Naive B cell (primary cell): ENCODE measurements at places on chromosomes 1 and 21.

- no peaks in the 10 kb centered on the region for H3K36me3 ChIP-seq
- peak overlapping the region; percentile 78 for H3K4me3 ChIP-seq
- DNase-seq, result peak; percentile 48
- H3K27me3 ChIP-seq, result peaks cover 4% of the 10 kb centered on the region
- H3K27ac ChIP-seq, result peak overlapping the region; percentile 55
Measured at GRCh38 chr1:118960026-118960561, 28.0 kb downstream of the TBX15 start.

DNA sequence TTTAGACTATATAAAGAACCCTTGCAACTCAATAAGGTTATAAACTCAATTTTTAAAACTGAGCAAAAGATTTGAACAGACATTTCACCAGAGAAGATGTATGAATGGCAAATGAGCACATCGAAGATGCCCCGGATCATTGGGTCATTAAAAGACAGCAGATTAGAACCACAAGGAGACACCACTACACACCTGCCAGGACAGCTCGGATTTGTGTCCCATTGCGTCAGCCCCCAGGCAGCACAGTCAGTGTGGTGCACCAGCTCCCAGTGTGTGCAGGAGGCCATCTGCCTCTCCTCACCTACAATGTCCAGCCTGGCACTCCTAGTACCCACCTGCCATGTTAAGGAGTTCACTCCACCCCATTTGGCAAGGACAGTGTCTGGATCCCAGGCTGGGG, 61.1 kb upstream of the LRP8 start:
- H3K27ac ChIP-seq, result no peak overlapping the region
- H3K27me3 ChIP-seq, result peaks cover 9% of the 10 kb centered on the region
- H3K4me3 ChIP-seq, result no peak overlapping the region
- no peak for DNase-seq

GRCh38 chr1:204194080-204194479, 2.2 kb downstream of the KISS1 start:
- no peaks in the 10 kb centered on the region for H3K36me3 ChIP-seq
- peaks cover 9% of the 10 kb centered on the region for H3K4me1 ChIP-seq
- H3K27me3 ChIP-seq, result peaks cover 29% of the 10 kb centered on the region
- DNase-seq, result no peak
- H3K4me3 ChIP-seq, result no peak overlapping the region

- H3K27me3 ChIP-seq, result peaks cover 35% of the 10 kb centered on the region
- no peaks in the 10 kb centered on the region for H3K36me3 ChIP-seq
- H3K27ac ChIP-seq, result no peak overlapping the region
Measured at GRCh38 chr1:32496127-32496526, 31.3 kb downstream of the ZBTB8B start.

DNA sequence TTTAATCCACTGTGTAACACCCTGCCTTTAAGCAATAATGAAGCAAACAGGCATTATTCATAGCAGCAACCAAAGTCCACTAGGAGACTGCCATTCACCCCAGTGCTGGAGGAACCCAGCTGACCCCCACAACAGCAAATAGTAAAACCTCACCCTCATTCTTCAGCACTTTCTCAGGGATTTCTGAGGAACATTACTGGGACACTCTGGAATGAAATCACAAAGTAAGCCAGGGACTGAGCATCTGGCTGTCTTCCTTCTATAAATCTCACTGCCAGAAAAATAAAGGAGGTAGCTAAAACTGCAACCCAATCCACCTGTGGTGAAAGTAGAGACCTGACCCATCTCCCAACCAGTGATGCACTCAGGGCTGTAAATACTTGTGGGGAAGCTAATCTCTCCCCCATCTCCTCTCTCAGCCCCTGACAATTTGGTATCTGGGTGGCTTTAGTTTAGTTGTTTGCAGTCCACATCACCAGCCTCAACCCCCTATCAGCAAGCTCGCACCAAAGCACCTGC, 47.1 kb downstream of the COL6A1 start:
- H3K27me3 ChIP-seq, result peaks cover 12% of the 10 kb centered on the region
- no peak for DNase-seq
- H3K27ac ChIP-seq, result no peak overlapping the region
- peaks cover 4% of the 10 kb centered on the region for H3K36me3 ChIP-seq
- no peak overlapping the region for H3K4me3 ChIP-seq

DNA sequence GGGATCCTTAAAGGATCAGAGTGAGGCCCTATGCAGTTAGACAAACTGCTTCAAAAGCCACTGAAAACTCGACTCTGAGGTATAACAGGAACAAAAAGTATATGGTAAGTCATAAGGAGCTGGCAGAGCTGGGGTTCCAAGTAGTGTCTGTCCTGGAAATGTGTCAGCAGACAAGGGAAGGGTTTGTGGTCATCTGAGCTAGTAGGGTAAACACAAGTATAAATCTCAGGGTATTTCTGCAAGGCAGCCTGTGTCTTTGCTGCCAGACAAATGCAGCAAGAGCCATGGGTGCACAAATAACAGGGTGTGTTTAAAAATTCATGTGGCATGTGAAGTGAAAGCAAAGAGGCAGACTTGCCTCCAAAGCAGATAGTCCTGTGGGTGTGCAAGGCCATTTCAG, 759.0 kb upstream of the ADAMTS5 start:
- no peaks in the 10 kb centered on the region for H3K4me1 ChIP-seq
- H3K27ac ChIP-seq, result no peak overlapping the region
- no peaks in the 10 kb centered on the region for H3K27me3 ChIP-seq
- H3K4me3 ChIP-seq, result no peak overlapping the region
- DNase-seq, result no peak

DNA sequence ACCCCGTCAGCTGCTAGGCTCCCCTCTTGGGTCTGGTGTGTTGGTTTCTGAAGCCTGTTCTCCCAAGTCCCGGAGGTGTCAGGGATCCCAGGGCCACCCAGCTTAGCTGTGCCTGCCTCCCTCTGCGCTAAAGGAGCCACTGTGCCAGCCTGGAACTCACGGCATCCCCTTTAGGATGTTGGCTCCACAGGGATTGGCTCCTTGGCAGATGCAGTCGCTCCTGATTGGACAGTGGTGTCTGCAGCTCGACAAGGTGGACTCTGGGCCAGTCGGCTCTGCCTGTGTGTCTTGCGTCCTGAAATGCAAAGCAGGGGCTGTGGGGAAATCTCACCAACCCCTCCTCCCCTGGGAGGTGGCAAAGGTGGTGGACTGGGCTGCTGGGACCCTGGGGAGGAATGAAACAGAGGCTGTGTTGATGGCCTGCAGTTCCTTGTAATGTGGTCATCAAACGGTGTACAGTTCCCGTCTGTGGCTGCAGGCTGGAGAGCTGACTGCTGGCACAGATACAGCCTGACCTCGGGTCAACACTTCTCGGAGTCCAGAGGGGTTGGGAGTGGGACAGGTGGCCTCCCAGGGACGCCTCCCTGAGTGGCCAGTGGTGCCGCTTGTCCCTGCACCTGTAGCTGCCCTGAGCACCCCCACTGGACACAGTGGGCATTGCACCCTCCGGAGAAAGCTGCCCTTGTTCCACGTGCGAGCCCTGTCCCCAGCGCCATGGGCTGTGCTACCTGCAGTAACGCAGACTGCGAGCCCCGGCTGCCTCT, 11.5 kb upstream of the KCNAB2 start:
- H3K36me3 ChIP-seq, result peaks cover 5% of the 10 kb centered on the region
- no peaks in the 10 kb centered on the region for H3K27me3 ChIP-seq
- H3K27ac ChIP-seq, result peak overlapping the region; percentile 52
- peaks cover 68% of the 10 kb centered on the region for H3K4me1 ChIP-seq

GRCh38 chr1:36324353-36324703, 883 bp upstream of the EVA1B start:
- no peak for DNase-seq
- H3K36me3 ChIP-seq, result no peaks in the 10 kb centered on the region
- H3K27me3 ChIP-seq, result peaks cover 33% of the 10 kb centered on the region
- H3K27ac ChIP-seq, result peak overlapping the region; percentile 75

DNA sequence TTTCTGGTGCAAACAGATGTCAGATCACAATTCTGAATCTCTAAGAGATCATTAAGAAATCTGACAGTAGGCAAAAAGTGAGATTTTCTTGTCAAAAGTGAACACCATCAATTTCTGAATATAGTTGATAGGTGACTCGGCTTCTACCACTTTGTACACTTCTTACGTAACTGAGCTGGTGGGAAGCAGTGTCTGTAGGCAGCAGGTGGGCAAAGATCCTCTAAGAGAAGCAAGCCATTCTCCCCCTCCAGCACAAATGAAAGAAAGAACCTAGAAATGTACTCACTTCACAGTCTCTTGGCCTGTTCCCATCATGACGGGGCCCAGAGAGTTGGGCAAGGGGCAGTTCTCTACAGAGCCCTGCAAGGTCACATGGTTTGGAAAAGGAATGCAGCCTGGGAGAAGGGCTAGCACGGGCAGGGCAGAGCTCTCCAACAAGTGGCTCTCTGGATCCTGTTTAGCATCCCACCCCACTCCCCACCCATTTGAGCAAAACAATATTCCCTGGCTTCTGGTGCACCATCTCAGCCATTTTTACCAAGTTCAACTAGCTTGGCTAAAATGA, 412.6 kb downstream of the LTN1 start:
- H3K4me3 ChIP-seq, result no peak overlapping the region
- no peaks in the 10 kb centered on the region for H3K27me3 ChIP-seq
- H3K27ac ChIP-seq, result no peak overlapping the region
- peaks cover 20% of the 10 kb centered on the region for H3K36me3 ChIP-seq
- DNase-seq, result no peak

DNA sequence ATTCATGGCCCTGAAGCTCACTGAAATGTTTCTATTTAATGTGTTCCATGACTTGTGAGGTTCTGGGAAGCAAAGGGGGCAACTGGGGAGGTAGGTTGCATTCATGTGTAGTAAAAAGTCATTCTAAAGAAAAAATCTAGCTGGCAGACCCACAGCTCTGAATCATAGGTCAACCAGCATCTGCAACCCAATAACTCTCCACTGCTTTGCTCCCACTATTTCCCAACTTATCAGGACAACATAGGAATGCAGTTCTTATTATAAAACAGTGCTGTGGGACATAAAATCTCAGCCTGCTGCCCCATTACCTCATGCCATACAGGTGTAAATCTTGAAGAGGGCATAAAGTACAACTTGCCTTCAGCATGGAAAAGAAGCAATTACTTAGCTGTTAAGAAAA, 576.1 kb upstream of the PTBP2 start:
- H3K27me3 ChIP-seq, result no peaks in the 10 kb centered on the region
- no peak overlapping the region for H3K4me3 ChIP-seq
- H3K27ac ChIP-seq, result no peak overlapping the region

GRCh38 chr1:213332491-213332890, 281.4 kb downstream of the RPS6KC1 start:
- H3K4me3 ChIP-seq, result no peak overlapping the region
- H3K36me3 ChIP-seq, result no peaks in the 10 kb centered on the region
- H3K4me1 ChIP-seq, result no peaks in the 10 kb centered on the region
- H3K27ac ChIP-seq, result no peak overlapping the region
- no peak for DNase-seq

DNA sequence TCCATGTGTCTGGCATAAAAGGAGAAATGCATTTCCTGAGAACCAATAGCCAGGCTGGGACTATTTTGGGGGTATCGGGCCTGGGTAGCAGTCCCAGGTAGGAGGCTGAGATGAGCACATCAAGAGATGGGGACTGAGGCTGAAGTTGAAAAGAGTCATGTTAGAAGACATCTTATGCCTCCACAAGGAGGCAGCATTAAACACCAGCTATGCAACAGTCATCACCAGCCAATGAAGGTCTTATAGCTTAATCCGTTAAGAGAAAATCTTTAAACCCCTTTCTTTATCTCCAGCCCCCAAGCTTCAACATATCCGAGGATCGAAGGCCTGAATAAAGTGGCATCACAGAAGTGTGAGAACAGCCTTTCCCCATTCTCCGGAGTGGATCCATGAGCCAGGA, 640.7 kb upstream of the PTBP2 start:
- DNase-seq, result no peak
- no peak overlapping the region for H3K27ac ChIP-seq
- H3K4me3 ChIP-seq, result no peak overlapping the region
- no peaks in the 10 kb centered on the region for H3K4me1 ChIP-seq
- H3K36me3 ChIP-seq, result no peaks in the 10 kb centered on the region

DNA sequence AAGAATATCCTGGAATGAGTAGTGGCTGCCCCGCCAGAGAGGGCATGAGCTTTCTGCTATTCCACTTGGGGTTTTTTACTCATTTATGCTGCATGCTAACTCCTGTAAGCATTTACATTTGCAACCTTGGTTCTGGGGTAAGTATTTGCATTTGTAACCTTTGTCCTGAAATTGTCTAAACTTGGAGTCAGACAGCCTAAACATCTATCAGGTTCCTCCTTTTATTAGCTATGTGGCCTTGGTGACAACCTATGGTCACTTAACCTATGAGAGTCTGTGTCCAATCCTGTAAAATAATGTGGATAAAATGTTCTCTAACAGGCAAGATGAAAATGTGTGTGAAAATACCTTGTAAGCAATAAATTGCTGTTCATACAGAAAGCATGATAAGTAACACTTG, 8.9 kb upstream of the ZMYM4 start:
- H3K36me3 ChIP-seq, result no peaks in the 10 kb centered on the region
- H3K27ac ChIP-seq, result no peak overlapping the region

GRCh38 chr1:73662526-73662925, 535.5 kb downstream of the LRRIQ3 start:
- no peak for DNase-seq
- H3K36me3 ChIP-seq, result no peaks in the 10 kb centered on the region
- no peaks in the 10 kb centered on the region for H3K4me1 ChIP-seq
- no peaks in the 10 kb centered on the region for H3K27me3 ChIP-seq

GRCh38 chr1:223298701-223299100, 65.3 kb downstream of the SUSD4 start:
- no peak for DNase-seq
- no peak overlapping the region for H3K27ac ChIP-seq
- H3K4me1 ChIP-seq, result no peaks in the 10 kb centered on the region
- no peak overlapping the region for H3K4me3 ChIP-seq
- peaks cover under 1% of the 10 kb centered on the region for H3K27me3 ChIP-seq
- H3K36me3 ChIP-seq, result no peaks in the 10 kb centered on the region

DNA sequence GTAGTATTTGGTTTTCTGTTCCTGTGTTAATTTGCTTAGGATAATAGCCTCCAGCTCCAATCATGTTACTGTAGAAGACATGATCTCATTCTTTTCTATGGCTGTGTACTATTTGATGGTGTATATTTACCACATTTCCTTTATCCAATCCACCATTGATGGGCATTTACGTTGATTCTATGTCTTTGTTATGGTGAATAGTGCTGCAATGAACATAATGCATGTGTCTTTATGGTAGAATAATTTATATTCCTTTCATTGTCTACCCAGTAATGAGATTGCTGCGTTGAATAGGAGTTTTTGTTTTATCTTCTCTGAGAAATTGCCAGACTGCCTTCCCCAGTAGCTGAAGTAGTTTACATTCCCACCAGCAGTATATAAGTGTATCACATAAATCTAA, 538.8 kb downstream of the LRRIQ3 start:
- H3K36me3 ChIP-seq, result no peaks in the 10 kb centered on the region
- no peak for DNase-seq
- no peak overlapping the region for H3K27ac ChIP-seq
- no peaks in the 10 kb centered on the region for H3K4me1 ChIP-seq
